ENCODE measurements at places on chromosomes 5 and 9.

DNA sequence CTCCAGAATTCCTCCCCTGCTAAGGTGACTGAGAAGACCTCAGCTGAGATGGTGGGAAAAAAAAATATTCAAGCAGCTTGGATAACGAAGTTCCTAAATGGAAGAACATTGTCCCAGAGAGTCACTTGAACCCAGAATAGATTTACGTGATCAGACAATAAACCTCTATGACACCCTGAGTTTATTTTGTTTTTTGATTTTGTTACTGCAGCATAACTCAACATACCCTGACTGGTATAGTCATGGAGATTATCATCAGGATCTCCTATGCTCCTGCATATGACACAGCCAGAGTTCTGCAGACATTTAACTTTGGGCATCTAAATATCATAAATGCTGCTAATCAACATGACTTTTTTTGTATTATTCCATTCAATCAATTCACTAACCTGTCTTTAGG is 282.9 kb downstream of the RASEF start:
- no peak for DNase-seq

GRCh38 chr5:154331232-154331631 is 114.6 kb upstream of the SAP30L start:
- no peak for DNase-seq

DNA sequence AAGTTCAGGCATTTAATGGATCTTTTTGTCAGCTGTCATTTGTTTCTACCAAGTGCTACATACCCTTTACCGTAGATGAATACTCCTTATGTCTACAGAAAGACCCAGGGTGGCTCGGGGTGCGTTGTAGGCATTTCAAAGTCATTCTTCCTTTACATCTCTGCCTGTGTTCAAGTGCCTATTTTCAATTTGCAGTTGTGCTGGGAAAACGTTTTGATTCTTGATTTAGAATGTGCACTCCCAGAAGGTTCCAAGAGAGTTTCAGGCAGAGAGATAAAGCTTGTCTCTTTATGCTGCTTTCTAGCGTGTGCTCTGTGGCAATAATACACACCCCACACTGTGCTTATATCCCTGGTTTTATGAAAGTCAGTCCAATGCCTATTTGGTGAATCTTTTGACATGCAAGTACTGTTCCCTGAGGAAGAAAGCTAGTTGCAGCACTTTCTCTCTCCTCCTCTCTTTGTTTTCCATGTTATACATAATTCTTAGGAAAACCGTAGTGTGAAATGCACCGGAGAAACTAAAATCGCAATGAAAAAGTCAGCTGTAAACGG is 828.1 kb upstream of the ZNF608 start:
- DNase-seq, result no peak

DNA sequence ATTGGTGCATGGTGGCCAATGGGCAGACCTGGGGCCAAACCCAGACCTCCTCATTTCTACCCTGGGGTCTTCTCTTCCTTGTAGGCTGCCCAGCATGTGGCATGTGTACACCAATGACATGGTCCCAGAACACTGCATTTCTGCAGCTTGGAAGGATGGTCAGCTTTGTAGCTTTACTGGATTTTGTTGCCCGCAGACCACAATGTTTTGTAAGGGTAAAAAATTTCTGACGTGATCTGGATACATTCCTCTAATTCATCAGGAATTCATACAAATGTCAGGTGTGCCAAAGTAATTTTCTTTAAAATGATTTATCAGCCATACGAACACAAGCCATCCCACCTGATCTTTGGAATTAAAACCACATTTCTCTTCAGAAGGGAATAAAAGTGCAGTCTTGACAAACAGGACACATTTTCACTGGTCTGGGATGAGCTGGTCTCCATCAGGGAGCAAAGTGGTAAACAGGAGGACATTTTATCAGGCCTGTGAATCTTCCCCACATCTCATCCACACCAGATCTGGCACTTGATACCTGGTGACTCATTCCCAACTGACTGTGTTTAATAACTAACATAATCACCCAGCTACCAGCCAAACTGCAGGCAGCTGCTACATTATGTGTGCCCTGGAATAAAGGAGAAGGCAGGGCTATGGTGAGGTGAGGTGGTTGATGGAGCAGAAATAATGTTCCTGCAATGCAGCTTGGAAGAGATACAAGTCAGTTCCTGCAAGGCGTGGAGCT is 103.9 kb downstream of the SPOCK1 start:
- no peak for DNase-seq

DNA sequence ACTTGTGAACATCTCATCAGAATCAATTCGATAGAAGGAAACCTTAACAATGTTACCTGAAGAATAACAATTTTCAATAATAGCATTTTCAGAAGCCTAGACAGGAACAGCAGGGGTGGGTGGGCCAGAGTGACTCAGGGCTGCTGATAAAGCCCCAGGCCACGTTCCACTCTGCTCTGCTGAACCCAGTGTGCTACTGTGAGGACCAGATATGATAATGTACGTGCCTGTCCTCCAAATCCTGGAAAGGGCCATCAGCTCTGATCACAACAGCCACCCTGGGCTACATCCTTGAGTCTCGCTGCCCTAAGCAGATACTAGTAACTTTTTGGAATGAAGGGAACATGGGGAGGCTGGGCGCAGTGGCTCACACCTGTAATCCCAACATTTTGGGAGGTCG is 91.3 kb downstream of the PRRT1B start:
- no peak for DNase-seq

GRCh38 chr9:78857373-78858225 is 560.7 kb downstream of the PSAT1 start:
- no peak for DNase-seq

- DNase-seq, result no peak
These were observed 149.3 kb downstream of the MELK start for GRCh38 chr9:36721846-36722588.

DNA sequence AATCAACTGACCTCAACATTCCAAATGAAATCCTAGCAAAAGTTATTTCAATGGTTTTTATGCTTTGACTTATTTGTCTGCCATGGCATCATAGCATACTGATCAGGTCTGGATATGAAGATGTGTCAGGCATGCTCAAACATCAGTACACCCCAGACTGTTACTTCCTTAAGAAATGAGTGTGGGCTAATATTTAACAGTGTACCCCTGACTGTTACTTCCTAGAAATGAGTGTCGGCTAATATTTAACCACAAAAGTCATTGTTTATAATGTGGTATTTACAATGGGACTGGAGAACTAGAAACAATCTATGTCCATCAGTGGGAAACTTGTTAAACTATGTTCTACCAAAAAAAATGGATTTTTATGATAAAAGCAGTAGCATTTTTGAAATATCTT is 38.1 kb upstream of the HNRNPA0 start:
- DNase-seq, result no peak

- DNase-seq, result no peak
These were observed 138.5 kb upstream of the S1PR3 start for GRCh38 chr9:88852794-88853193.

GRCh38 chr5:143235423-143235822 is 168.1 kb downstream of the NR3C1 start:
- no peak for DNase-seq

GRCh38 chr5:951940-952596 is 56.5 kb upstream of the NKD2 start:
- DNase-seq, result no peak

- no peak for DNase-seq
These were observed 92.5 kb downstream of the PCDH1 start for GRCh38 chr5:141785711-141786110.

DNA sequence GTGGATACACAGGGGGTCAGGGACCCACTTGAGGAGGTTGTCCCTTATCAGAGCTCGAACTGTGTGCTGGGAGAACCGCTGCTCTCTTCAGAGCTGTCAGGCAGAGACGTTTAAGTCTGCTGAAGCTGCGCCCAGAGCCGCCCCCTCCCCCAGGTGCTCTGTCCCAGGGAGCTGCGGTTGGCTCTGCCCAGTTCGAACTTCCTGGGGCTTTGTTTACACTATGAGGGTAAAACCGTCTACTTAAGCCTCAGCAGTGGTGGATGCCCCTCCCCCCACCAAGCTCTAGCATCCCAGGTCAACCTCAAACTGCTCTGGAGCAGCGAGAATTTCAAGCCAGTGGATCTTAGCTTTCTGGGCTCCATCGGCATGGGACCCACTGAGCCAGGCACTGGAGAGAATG is 15.9 kb downstream of the SRD5A1 start:
- DNase-seq, result no peak

DNA sequence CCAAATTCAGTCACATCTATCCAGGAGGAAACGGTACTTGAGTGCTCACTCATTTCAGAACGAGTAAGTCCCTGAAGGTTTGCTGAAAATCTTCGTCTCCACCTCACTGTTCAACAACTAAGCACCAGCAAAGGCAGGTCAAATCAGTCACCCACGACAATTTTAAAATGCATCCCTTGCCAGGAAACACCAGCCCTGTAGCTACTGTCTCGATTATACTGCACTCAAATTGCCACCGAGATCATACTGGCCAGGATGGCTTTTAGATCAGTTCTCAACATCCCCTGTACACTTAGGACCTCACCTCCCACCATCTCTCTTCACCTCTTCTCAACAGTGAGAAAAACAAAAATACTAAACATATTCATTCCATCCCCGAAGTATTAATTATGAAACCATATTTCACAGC is 298.6 kb downstream of the AGTPBP1 start:
- no peak for DNase-seq

DNA sequence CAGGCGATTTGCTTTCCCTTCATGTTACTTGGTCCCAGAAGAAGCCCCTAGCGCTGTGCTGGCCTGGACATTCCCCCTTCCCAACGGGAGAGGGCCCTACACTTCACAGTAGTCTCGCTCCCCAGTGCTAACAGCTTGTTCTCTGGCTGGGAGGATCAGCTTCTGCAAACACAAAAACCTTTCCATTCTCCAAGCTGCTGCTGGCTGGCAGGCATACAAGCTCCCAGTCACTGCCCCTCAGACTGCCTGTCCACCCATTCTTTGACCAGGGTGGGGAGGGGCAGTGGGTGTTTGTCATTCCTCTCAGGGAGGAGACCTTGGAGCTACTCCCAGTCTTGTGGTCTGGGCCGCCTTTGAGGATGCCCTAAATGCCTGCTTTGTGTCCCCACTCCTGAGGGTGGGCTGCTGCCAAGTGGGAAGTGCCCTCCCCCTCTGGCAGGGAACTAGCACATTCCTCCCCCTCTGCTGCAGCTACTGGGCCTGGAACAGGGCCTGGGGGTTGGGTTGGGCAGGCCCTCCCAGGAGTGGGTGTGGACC is 20.8 kb downstream of the ENHO start:
- no peak for DNase-seq

DNA sequence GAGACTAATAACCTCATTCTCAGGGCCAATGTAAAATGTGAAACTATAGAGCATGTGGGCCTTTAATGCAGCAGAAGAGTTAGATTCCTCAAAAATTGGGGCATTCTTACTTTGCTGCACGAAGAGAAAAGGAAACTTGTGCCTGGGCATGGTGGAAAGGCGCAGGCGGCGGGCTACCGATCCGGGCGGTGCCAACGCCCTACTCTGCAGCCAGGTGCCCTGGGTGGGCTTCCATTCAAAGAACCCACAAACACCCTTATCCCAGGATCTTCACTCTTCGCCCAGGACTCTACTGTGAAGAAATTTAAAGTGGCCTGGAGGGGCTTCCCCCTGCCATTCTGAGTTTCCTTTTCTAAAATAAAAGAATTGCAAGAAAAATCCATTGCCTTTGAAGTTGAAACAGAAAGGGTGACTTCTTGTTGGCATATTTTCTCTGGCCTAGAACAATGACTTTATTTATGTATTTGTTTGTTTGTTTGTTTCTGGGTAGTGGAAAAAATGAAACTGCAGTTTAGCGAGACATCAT is 124.9 kb downstream of the TMEM161B start:
- DNase-seq, result no peak

DNA sequence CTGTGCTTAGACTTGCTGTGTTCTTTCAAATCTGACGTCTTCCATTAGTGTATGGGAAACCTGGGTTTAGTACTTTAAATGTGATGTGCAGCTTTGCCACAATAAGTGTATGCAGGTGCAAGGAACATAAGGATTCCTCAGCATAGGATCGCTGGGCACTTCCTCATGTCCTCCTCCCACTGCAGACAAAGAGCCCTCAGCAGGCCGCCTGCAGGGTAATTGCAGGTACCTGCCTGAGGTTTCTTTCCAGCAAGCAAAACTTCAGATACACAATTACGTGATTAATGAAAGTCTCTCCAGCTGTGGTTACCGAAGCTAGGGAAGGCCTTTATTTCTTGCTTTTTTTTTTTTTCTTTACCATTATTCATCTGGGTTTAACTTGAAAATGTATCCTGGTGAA is 233.1 kb downstream of the RFK start:
- no peak for DNase-seq

DNA sequence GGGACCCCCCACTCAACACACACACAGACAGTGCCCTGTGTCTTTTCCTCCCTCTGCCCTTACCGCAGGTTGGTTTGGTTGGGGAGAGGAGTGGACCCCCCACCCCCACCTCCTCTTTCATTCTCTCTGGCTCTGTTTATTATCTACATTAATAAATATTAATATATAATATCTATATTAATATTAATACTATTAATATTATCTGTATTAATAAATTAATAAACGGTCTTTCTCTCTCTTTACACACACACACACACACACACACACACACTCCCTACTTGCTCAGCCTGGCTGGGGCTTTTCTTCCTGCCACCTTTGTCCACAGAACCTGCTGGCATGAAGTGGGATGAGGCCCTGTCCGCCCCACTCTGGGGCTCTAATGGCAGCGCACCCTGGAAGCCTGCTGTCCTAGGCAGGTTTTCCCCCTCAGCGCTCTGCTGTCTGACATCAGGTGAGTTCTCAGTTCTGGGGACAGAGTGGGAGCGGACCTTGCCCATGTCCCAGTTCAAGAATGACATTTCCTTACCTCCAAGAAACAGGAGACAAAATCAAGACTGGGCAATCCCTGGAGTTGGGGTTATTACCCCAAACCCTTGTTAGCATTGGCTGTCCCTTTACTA is 10.5 kb upstream of the SMIM32 start:
- no peak for DNase-seq

DNA sequence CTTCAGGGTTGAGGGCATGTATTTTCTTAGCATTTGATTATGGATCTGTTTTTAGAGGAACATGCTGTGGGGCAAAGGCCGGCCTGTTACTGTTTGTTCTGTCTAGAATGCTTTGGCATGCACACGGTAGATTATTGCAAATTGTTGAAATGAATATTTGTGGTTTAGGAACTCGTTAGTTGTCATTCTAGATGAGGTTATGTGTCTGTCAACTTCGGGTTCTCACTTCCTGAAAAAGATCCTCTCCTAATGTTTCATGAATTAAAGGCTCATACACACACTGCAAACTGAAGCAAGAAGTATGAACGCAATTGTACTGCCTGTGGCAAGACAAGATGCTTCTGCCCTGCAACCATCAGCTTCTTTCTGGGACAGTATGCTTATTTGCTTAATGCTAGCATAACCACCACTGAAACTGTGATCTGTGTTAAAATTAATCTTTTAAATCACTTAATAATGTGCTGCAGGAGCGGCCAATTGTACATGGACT is 99.6 kb downstream of the BASP1 start:
- DNase-seq, result no peak
